Thyroid gland (tissue), 4 donors: ENCODE measurements at places on chromosomes 3 and 15. TPM values are rescaled to one million over a fixed set of nuclear protein-coding genes. Genes with fewer than 3 reads are reported as not detected.

SORD gene
- 831 TPM for total RNA-seq

DNA sequence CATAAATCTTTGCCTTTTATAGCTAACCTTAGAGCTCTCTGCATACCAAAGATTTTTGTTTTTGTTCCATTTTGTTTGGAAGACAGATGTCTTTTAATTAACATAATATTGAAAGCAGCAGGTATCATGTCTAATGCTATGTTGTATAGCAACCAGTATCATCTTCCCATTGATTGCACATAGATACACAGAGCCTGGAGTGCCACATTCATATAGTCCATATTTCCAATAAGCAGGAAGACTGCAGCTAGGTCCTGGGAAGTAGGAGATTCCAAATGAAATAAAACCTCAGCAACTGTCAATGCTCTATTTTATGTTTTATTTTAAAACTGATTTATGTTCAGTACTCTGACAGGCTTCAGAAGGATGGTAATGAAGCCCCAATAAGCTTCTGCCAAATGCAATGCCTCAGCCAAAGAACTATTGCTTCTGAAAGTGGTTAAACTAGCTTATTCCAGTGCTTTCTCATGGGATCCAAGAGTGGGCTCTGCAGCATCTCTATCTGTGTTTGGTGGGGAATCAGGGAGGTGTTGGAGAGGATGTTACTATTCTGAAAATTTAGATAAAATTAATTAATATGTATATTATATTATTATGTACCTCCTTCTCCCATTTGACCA is 6.5 kb upstream of the KCNMB2 start:
- no peaks in the 10 kb centered on the region for H3K27me3 ChIP-seq
- H3K4me3 ChIP-seq = no peak overlapping the region
- H3K36me3 ChIP-seq = no peaks in the 10 kb centered on the region
- H3K4me1 ChIP-seq = no peaks in the 10 kb centered on the region

DNA sequence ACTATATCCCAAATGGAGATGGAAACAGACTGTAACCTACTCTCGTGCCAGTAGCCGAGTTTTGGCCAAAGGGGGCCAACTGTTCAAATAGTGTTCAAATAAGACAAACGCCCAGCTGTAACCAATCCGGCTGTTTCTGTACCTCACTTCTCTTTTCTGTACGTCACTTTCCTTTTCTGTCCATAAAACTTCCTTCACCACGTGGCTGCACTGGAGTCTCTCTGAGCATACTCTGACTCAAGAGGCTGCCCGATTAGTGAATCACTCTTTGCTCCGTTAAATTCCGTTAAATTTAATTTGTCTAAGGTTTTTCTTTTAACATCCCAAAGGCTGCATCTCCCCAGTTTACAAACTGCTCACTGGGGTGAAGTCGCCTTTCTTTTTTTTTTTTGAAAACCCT is 219.2 kb upstream of the P2RY1 start:
- H3K27me3 ChIP-seq = no peaks in the 10 kb centered on the region
- no peak for DNase-seq
- H3K4me1 ChIP-seq = no peaks in the 10 kb centered on the region
- no peaks in the 10 kb centered on the region for H3K36me3 ChIP-seq

GHRL gene
- 1.1 TPM for total RNA-seq

CORO2B gene
- 7.7 TPM for total RNA-seq

DNA sequence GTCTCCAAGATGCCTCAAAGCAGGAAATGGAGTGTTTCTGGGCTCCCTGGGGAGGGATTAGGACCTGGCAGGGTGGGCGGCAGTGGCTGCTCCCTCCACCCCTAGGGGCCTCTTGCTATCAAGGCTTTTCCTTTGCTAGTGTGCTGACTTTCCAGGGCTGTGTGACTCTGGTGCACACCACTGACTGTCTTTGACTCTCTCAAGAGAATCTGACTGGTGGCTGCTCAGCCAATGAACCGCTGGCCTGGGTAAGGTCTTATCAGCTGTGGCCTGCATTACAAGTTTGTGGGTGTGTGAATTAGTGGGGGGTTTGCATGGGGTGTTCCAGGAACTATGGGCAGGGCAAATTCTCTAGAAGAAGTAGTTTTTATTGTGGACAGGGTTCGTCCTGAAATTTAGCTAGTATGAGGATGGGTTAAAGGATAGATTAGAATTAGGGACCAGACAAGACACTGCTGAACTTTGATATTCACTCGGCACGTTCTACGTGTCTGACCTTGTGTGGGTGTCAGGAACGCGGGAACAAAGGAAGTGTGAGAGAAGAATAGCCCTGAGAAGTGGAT is 29.5 kb downstream of the SIAH2 start:
- H3K36me3 ChIP-seq = no peaks in the 10 kb centered on the region
- H3K27me3 ChIP-seq = no peaks in the 10 kb centered on the region
- H3K4me1 ChIP-seq = peaks cover 5% of the 10 kb centered on the region
- no peak overlapping the region for H3K4me3 ChIP-seq
